ENCODE measurements at places on chromosomes 12 and 14.

- DNase-seq = no peak
These were observed 50.2 kb downstream of the ZFYVE26 start for GRCh38 chr14:67766035-67766680.

DNA sequence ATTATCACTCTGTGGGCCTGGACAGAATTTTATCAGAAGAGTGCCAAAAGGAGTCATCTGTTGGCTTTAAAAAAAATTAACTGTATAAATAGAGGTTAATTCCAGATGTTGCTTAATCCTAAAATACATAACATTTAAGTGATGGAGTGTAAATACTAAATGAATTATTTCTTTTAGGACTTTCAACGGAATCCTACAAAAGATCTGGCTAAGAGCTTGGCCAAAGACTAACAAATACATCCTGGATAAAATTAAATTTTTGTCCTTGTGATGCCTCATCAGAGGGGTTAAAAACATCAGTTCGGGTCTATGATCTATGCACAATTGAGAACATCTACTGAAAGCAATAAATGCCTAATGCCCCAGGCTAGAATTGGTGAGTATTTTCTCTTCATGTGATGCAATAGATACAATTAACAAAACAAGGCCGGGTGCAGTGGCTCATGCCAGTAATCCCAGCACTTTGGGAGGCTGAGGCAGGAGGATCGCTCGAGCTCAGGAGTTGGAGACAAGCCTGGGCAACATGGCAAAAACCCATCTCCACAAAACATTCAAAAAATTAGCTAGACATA is 49.8 kb upstream of the RAP1B start:
- no peak for DNase-seq

GRCh38 chr12:68481181-68481941 is 129.3 kb upstream of the RAP1B start:
- no peak for DNase-seq

GRCh38 chr14:99468081-99468480 is 12.6 kb downstream of the SETD3 start:
- DNase-seq = no peak

GRCh38 chr14:50040401-50040775 is 76.0 kb downstream of the VCPKMT start:
- DNase-seq = no peak

GRCh38 chr14:71140157-71140556 is 232.9 kb downstream of the PCNX1 start:
- DNase-seq = no peak

GRCh38 chr12:46933947-46934346 is 108.2 kb upstream of the SLC38A4 start:
- no peak for DNase-seq

- DNase-seq = no peak
These were observed 13.9 kb downstream of the ARPC3 start for GRCh38 chr12:110436231-110436630.

DNA sequence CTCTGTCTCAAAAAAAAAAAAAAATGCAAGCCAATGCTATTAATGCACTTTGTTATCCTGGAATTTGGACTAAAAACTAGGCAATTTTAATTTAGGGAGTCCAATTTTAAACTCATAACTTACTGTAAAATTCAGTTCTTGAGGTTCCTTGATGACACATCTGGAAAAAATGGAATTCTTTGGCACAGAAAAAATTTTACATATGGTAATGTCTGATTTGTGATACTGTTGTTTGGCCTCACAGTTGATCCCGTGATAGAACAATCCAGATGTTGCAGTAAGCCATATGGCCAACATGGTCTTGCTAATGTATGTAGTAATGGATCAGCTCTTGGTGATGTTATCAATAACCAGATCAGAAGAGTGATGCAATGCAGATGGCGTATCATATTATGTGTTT is 1089.8 kb downstream of the FLRT2 start:
- no peak for DNase-seq

DNA sequence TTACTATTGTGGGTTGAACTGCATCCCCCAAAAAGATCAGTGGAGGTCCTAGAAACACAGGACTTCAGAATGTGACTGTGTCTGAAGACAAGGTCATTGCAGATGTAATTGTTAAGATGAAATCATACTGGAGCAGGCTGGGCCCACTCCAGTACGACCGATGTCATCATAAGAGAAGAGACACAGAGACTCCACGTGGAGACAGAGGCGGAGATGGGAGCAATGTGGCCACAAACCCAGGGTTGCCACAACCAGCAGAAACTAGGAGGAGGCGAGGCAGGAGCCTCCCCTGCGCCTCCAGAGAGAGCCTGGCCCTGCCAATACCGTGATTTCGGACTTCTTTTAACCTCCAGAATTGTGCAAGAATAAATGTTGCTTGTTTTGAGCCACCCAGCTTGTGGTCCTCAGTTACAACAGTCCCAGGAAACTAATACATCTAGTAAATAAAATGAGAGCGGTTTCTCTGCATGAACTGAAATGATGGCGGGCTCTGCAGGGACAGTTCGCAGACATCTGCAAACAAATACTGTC is 25.7 kb upstream of the FZD10 start:
- no peak for DNase-seq

- no peak for DNase-seq
These were observed 5.6 kb upstream of the PNMA1 start for GRCh38 chr14:73719791-73720190.

GRCh38 chr14:99971941-99972747 is 93.1 kb upstream of the EVL start:
- no peak for DNase-seq

- no peak for DNase-seq
These were observed 84.2 kb downstream of the PIWIL1 start for GRCh38 chr12:130421896-130422295.

DNA sequence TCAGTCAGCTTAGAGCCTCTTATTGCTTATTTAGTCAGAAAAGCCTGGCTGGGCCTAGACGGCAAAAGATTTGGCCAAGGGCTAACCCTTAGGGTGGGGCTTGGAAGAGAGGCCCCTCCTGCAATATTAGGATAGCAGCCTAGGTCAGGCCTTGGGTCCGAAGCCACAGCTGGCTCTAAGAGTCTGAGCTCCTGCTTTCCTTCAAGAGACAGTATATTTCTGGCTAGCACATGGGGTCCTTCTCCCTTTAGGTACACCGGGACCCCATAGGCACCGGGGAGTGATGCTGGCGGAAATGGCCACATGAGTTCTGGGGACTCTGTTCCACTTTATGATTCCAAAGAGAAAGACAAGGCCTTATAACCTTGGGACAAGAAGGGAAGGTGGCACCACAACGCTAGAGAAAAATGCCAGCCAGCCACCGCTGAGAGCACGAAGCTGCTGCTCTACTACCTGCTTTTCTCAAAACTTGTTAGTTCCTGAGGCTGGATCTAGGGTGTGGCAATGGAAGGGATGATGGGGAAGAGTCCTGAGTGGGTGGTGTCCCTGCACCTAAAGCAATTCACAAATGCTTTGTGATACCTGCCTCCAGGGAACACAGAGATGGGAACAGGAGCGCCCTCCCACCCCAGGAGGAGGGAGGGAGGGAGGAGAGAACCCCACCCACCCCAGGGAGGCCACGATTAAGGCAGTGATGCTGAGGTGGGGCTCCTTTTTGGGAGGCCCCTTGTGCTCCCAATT is 3.1 kb upstream of the AVIL start:
- DNase-seq = no peak

- DNase-seq = no peak
These were observed 635 bp downstream of the LTA4H start for GRCh38 chr12:96034621-96035282.

GRCh38 chr14:104421892-104422828 is 157.4 kb upstream of the C14orf180 start:
- no peak for DNase-seq

- DNase-seq = no peak
These were observed 84.3 kb upstream of the TTC7B start for GRCh38 chr14:90900476-90901083.

GRCh38 chr14:106094654-106095189 is 568.3 kb downstream of the TMEM121 start:
- no peak for DNase-seq

DNA sequence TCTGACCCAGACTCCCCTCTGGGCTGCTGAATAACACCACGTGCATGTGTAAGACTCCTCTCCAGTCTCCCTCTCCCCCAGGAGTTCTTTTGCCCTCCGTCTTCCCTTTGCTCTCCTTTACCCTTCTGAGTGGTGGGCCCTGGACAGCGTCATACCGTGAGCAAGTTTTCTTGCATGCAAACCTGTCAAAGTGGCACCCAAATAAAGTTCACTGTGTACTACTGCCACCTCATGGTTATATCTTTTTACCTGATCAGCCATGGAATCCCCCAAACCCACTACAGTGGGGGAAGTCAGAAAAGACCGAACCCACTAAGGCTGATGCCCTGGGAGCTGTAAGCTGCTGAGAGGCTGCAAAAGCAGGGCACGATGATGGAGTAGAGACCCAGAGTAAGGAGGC is 131.1 kb upstream of the VRK1 start:
- DNase-seq = no peak

DNA sequence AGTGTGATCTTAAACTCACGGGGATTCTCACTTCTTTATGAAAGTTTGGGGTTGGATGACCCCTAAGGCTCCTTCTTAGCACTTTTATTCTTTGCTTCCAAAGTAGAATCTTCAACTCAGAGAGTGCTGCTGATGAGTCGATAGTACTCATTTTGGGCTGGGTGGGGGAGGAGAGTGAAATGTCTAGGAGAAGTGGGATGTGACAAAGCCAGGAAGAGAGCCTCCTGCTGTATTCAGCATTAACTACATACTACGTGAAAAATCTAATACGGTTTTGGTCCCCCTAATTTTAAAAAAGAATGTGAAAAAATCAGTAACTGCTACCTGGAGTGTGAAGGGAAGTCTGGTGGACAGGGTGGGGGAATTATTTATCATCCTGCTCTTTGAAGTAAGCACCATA is 148.3 kb downstream of the SAMD4A start:
- no peak for DNase-seq

DNA sequence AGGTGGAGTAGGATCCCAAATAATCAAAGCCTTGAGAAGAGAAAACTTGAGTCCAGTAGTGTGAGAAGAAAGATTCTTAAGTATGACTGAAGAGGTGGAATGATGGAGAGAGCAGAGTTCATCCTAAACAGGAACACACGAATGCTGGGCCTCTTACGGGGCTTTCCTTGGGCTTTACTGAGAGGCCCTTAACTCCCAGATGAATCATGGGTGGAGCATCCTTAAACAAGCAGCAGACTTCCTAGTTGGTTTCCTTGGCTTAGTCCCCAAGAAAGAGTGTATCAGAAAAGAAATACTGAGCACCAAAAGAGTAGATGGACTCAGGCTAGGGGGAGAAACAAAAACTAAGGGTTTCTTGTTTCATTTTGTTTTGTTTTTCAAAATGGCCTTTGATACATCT is 132.5 kb downstream of the GPR135 start:
- DNase-seq = no peak

DNA sequence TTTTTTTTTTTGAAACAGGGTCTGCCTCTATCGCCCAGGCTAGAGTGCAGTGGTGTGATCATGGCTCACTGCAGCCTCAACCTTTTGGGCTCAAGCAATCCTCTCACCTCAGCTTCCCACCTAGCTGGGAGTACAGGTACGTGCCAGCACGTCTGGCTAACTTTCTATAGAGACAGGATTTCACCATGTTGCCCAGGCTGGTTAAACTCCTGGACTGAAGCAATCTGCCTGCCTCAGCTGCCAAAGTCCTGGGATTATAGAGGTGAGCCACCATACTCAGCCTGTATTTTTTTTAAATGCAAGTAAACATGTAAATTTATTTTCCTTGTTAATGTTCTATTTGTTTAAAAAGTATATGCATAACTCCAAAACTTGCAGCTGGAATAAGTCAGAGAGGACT is 80.4 kb downstream of the EEA1 start:
- no peak for DNase-seq

DNA sequence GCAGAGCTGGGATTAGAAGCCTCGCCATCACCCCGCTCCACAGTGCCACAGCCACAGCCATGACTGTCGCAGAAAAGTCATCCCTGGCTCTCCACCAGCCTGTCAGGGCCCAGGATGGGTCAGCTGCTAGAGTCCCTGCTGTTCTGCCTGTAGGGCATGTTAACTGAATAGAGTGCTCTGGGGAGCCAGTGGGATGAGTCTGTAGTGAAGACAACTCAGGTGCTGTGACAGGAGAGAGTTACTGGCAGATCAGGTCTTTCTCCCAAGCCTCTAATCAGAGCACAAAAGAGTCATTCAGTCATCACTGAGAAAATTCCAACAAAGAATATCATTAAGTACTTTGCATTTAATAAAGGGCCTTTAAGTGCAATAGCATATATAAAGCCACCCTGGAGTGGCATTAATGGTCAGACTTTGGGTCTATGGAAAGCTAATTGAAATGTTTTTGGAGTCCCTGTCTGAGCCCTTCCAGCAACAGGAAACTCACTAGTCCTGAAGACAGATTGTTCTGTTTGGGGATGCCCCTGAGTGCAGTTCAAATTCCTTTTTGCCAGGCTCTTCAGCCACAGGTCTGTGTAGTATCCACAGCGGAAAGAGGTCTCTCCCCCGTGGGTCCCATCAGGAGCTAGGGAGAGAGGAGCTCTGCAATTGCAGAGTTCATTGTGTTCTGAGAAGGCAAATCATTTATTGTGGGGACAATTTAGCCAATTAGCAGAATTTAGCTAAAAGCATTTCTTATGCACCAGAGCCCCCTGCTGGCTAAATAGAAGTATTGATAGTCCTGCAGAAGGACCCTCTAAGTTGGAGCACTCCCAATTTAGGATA is 45.2 kb upstream of the C14orf132 start:
- no peak for DNase-seq

DNA sequence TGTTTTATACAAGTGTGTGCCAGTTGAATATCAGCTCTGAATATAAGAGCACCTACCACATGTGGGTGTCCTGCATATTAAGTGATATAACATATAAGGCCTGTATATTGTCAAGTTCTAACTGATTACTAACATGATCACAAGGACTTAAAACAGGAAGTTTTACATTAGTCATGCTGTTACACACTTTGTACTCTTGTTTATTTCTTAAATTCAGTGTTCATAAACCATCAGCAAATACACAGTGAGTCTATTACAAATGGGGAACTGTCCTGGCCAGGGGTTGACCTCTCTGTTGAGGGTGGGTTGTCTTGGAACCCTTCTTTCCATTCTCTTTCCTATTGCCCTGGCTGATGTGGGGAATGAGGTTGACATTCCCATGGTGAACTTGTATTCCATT is 19.1 kb downstream of the HELB start:
- DNase-seq = no peak

DNA sequence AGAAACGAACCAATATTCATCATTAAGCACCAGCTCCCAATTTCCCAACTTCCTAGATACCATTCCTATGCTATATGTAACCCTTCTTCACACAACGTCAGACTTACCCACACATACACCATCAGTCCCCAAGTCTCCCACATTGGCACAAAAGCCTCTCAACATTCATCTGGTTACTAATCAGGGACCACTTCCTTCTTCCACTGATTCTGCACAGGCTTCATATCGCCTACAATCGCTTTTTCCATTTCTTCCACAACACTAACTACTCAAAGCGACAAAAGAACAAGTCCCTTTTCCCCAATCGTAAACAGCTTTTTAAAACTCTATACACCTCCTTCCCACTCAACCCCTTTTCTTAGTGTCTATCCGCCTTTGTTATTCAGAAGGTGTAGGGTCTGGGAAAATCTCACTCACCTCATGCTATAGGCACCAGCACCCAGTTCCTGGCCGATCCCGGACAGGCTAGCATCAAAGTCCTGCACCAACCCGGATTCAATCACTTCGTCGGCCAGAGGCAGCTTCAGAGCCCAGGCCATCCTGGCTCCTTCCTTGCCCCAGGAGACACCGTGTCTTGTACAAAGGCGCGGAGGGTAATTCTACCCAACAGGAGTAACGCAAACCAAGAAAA is 936 bp downstream of the TFCP2 start:
- no peak for DNase-seq

- DNase-seq = no peak
These were observed 39.6 kb downstream of the MGAT4C start for GRCh38 chr12:86216591-86216990.

- no peak for DNase-seq
These were observed 158.4 kb downstream of the PPM1H start for GRCh38 chr12:62776575-62776974.

All from stimulated activated CD8-positive, alpha-beta memory T cell treated with anti-CD3 and anti-CD28 coated beads, Interleukin-7, amount 100 ng/mL, for 1 hour (primary cell).